ENCODE measurements at places on chromosomes 12 and 14.

DNA sequence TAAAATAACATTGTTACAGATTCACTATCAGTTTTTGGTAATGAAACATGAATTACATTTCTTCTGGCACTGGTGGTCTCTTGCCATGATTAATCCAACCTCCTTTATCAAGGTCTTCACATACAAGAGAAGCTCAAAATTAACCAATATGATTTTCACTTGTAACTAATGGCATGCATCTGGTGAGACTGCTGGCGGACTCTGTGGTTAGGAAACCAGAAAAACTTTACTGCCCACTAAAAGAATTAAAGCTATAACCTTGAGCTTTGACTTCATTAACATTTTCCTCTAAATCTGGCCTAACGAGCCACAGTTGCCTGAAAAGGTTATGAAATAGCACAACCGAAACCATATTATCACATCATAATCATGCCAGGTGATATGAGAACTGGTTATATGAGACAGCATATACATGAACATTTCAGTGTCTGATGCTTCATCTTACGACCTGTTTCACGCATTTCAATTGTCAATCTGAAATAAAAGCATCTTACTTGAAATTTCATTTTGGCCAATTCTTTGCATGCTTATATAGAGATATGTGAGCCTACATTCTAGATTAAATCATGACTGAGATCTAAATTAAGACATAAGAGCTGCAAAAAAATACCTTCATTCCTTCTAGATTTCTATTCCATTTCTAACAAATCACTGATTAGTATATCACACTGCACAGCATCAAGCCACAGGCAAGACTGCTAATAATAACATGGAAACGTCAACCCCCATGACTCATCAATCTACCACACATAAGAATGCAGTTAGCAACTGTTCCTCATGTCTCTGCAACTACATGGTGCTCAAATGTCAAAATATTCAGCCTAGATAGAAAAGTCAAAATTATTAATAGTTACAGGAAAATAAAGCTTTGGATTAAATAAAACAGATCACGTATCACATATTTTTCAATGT is 89.3 kb downstream of the OSBPL8 start:
- DNase-seq: no peak

DNA sequence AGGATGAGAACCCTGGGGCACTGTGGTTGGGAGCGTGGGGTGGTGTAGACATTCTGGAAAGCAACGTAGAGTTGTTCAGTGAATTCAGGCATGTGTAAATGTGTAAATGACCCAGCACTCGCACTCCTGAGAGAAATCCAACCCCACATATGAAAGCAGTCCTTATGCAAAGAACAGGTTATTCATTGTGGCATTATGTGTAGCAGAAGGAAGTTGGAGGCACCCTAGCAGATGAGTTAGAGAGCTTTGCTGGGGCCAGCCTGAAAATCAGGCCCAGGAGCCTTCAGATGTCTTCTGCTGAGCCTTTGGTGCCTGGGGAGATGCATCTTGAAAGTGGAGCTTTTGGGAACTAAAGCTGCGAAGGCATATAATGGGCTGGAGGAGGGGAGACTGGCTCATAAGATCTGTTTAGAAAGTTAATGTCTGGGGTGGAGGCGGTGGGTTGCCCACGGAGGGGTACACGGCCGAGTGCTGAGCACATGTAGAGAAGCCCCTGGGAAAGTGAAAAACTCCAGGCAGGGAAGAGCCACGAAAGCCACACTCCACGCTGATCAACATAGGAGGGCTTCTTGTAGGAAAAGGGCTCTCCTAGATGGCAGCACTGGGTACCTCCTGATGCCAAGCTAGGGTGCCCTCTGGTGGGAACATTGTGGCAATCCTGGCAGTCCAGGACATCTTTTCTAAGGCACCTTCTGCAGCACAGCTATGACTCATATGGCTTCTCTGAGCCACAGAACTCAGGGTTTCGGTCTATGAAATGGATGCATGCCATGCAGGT is 6.0 kb upstream of the KRT83 start:
- peak; percentile 79 for DNase-seq

DNA sequence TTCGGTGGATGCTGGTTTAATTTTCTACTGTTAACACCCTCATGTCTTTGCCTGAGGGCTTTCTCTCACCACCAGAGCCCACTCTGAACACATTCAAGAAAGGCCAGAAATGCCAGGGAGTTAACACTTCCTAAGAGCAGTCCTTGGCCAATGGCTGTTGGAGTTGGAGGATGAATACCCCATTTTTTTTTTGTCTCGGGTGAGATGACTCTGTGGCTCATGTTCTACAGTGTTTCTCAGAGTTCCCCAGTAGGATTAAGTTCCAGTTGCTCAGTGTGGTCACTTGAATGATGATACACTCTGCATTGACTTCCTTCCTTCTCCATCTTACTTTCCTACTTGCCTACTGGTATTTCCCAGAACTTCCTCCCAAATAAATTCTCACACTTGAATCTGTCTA is 65.8 kb downstream of the FOS start:
- DNase-seq: no peak

DNA sequence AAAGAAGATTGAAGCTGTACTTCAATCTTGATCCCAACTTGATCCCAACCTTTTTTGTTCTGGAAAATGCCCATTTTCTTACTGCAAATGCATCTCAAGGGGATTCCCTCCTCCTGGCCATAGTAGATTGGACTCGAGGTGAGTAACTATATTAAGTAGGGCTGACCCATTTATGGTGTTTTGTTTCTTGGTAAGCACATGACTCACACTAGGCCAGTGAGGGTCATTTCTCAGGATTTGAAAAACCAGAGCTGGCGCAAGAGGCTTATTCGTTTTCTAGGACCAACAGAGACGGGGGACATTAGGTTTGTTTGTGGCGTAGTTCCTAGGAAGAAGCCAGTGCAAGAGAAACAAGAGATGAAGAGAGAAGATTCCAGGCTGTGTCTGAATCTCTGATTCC is 51.4 kb downstream of the MRPL42 start:
- no peak for DNase-seq

DNA sequence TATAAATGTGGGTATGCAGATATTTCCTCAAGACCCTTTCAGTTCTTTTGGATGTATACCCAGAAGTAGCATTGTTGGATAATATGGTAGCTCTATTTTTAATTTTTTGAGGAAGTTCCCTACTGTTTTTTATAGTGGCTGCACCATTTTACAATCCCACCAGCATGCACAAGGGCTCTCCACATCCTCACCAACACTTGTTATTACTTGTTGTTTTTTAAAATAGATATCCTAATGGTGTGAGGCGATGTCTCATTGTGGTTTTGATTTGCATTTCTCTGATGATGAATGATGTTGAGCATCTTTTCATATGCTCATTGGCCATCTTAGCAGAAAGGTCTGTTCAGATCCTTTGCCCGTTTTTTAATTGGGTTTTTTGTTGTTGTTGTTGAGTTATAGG is 47.1 kb downstream of the DIP2B start:
- no peak for DNase-seq

DNA sequence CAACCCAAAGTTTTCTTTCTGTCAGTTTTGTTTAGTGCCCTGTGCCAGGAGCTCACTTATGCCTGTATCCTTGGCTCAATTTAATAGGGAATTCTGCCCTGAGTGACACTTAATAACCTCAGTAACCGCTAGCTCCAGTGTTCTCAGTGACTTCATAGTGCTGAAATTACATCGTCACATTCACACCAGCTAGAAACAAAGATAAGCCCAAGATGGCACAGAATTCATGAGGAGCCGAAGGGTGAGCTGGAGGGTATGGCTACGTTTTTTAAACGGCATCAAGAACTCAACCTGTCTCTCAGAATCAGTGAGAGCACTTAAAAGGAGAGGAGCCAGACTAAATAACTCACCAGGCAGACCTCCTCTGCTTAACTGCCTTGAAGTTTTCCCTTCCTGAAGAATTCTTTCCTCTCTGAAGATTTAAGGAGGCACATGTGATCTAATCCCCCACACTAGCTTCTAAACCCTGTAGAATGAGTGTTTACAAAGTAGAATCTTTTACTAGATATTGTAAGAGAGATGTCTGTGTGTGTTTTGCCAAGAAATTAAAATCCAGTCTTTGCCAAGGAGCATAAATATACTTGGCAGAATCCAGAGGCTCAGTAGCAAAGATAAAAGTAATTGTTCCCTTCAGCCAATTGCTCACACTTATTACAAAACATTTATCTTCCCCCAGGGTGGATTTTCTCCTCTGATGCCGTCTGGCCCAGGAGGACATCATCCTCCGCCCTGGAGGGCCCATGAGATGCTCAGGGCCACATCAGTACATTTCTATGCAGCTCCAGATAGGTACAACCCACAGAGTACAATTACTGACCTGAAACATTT is 37.3 kb downstream of the PTGER2 start:
- DNase-seq: no peak

GRCh38 chr14:89137526-89138163 is 279.4 kb downstream of the FOXN3 start:
- DNase-seq: no peak

GRCh38 chr14:21015312-21015711 is 9.5 kb downstream of the NDRG2 start:
- no peak for DNase-seq

DNA sequence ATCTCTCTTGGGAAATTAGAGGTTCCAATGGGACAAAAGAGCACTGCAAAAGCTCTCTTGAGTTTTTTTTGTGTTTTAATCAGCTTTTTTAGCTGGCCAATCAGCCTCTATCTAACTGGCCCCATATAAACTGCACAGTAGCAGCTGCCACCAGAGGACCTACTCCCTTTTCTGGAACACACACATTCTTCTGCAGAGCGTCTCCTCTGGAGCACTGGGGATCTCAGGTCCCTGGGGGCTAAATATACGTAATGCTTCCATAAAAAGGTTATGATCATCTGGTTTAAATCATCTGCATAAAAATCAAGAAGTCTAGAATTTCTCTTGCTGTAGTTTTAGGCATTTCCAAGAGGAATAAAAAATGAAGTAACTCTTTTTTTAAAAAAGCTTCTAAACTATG is 32.3 kb downstream of the TSPAN8 start:
- DNase-seq: no peak

DNA sequence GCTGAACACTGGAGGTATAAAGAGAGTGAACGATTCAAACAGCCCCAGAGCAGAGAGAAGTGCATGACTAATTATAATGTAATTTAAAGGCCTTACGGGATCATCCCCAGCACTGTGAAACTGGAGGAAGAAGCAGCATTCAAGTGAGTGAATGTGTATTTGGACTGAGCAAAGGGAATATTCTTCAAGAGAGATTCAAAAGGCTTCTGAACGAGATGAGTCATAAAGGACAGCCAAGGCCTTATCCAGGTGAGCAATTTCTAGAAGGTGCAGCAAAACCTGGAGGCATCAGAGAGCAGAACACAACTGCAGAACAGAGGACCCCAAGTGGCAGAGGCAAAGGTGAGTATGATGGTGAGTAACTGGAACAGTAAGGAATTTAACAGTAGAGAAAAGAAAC is 127.2 kb downstream of the BCAT1 start:
- no peak for DNase-seq

DNA sequence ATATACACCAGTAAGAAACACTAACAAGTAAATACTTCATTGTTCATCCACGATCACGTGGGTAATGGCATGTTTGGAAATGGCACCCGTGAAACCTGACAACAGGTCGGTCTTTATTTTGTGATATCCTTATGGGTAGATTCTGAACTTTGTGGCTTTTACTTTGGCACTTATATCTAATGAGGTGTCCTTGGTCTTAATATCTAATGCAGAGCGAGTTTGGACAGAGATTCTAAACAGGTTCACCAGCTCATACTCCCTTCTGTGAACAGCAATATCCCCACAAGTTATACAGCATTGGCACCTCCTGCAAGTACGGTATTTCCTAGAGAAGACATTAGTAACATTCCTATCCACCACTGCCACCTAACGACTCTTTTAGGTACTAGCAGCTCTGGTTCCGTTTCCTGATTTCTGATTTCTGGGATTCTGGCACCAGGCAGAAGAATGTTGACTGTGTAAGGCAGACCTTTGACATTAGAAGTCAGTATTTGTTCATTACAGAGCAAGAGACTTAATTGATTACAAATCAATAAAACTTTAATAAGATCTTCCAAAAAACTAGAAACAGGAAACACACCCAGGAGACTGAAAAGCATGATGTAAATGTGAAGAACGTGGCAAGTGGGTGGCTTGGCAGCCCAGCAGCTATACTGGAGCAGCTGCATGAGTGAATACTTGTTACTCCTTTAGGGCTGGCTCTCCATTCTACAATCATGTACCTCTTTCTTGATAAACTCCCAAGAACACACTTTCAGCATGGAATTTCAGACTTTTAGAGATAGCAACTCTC is 2.5 kb downstream of the ANG start:
- DNase-seq: peak; percentile 23

DNA sequence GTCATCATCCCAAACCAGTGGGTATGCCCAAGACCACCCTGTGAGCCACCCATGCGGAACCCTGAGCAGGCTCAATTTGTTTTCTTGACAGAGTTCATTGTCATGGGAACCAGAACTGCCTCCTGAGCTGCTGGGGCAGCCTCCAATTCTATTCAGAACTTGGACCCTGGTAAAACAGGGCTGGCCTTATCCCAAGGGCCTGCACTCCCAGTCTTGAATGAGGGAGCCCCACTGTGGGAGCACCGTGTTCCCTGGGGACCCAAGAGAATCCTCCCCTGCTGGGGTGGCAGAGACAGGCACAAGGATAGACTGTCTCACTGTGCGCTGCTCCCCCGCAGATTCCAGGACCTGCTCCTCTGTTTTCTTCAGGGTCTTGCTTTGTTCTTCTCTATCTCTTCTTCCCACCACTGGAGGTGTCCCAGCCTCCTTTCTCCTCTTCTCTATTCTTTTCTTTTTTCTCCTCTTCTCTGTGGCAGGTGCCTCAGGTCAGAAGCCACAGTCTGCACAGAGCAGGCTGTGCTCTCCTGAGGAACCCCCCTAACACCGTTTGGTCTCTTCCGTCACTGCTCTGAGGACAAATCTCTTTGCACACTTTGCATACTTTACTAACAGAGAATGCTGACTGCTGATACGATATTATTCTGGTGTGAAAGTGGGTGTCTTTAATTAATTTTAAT is 31.2 kb upstream of the CHPT1 start:
- no peak for DNase-seq

DNA sequence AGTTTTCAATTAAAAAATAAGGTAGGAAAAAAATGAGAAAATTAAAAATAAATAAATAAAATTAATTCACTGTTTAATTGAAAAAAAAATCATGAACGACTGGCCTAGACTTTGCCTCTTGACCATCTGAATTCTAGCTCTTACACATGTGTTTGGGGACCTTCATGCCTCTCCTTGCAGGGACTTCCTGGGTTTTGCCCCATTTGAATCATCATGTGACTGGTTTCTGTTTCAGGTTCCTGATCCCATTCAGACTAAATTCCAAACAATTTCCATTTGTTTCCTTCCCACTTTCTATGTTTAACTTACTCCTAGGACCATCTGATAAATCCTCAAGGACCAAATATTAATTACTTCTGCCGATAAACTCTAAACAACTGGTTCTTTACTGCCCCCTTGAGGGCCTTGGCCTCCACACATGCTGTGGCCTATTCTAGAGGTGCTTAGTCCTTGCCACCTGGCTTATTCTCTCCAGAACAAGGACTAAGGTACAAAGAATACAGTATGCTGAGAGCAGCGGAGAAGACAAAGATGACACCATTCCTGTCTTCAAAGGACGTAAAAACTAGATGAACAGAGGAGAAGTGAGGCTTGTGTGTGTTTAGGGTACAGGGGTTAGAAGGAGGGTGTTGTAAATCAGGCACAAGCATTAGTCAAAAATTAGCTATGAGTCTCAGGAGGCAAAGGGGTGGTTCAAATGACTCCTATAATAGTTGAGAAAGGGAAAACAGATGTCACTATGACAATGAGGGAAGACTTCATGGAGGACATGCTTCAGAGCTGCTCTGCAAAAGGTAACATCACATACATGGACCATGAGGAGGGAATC is 125.8 kb upstream of the AVPR1A start:
- no peak for DNase-seq
